ENCODE measurements at places on chromosomes 13 and 19.

- DNase-seq = no peak
These were observed 1540.5 kb downstream of the UQCRFS1 start for GRCh38 chr19:27672309-27673047.

DNA sequence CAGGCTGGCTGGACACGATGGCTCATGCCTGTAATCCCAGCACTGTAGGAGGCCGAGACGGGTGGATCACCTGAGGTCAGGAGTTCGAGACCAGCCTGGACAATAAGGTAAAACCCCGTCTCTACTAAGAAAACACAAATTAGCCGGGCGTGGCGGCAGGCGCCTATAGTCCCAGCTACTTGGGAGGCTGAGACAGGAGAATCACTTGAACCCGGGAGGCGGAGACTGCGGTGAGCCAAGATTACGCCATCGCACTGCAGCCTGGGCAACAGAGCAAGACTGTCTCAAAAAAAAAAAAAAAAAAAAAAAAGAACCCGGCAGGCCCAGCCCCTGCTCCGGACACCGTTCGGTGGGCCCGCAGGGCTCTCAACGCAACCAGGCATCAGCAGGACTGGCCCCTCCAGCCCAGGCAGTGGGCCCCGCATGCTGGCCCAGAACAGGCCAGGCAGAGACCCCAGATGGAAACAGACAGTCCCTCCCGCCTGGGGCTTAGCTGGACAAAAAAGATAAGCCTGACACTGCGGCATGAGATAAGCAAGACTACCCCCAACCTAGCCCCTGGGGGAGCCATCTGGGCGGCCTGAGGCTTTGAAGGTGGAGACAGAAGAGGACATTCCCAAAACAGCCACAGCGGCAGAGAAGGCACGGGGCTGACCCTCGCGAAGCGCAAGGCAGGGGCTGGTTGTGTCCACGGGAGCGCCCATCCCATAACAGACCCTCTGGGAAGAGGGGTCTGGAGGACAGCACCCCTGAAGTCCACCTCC, 11.6 kb downstream of the REXO1 start:
- DNase-seq = no peak

DNA sequence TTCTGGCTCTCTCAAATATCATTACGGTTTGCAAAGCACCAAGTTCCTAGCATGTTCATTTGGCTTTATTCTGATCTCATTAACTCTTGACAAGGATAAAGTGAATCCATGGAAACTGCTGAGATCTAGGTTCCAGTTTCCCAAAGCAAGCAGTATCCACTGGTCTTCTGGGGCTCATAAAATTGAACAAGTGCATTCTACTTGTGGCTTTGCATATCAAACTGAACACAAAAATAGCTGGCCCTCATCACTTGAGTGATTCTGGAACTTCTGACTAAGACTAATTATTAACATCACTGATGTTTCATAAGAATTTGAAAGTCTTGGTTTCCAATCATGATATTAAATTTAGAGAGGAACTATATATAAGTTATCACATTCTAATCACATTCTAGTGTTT, 6.3 kb upstream of the KCTD12 start:
- no peak for DNase-seq

GRCh38 chr19:47280183-47280797, 5.6 kb downstream of the INAFM1 start:
- DNase-seq = peak; percentile 53

DNA sequence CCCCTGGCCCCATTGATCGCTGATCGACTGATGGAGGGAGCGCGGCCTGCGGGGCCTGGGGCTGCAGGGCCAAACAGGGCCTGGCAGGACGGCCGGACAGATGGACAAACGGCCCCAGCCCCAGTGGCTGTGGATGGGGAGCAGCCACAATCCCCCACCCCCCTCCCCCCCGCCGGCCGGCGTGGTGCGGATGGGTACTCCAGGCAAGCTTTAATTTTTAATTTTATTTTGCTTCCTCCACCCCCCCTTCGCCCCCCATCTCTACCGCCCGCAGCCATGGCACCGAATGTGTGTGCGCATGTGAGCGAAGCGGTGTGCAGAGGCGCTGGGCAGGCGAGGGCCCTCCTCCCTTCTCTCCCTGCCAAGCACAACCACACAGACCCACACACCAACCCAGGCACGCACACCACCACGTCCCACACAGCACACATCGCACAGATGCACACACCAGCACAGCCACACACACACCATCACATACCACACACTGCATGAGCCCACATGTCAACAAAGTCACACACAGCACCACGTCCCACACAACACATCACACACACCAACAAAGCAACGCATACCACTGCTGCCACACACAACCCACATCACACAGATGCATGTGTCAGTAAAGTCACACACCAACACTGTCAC, 12.4 kb downstream of the ERFL start:
- no peak for DNase-seq

Measured in HEK293T (cell line).